Activated gamma-delta T cell treated with Interleukin-2 at 50 U/mL for 16 hours (primary cell): ENCODE measurements at places on chromosomes 2 and 18.

- no peak for DNase-seq
Observed at GRCh38 chr2:81523344-81523743, 1218.8 kb upstream of the LRRTM1 start.

GRCh38 chr18:62585274-62586150, 62.7 kb downstream of the ZCCHC2 start:
- DNase-seq = no peak

DNA sequence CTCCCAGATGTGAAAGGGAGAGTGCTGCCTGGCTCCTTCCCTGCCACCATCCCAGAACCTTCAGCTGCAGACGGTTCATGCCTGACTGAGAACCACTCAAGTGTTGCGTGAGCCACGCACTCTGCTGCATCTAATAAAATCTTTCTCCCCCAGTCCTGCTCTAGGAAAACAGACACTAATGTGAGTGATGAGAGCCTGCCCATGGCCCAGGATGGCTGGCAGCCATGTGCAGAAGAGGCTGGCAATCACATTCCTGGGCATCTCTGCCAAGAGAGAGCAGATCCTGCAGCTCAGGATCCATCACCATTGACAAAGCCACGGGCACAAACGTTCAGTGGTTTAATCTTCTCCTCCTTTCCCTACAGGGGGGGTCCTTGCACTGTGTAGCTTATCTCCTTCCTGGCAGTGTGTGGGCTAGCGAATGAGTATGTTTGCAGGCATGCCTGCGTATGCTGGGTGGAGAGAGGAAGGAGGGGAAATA, 477.5 kb downstream of the SLC4A3 start:
- DNase-seq = no peak

- DNase-seq = no peak
Observed at GRCh38 chr2:118375907-118376485, 287.7 kb downstream of the INSIG2 start.

DNA sequence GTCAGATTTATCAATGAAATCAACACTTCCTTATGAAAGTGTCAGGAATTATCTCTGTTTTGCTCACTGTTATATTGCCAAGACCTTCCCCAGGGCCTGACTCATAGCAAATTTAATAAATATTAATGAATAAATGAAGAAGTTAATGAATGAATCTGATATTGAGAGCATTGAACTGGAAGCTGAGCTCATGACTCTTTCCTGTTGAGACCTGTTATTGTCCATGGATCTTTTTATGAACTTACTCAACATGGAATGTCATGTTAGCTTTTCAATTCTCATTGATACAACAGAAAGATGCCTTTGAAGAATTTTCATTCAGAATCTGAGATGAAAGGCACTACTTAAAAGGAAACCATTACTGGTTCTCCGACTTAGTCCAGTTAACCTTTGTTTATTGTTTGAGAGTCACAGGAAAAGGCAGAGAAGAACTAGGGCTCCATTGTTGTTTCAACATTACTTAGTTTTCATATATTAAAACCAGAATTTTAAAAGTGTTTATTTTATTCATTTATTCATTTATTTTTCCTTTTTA, 90.4 kb upstream of the UNC80 start:
- DNase-seq = no peak

DNA sequence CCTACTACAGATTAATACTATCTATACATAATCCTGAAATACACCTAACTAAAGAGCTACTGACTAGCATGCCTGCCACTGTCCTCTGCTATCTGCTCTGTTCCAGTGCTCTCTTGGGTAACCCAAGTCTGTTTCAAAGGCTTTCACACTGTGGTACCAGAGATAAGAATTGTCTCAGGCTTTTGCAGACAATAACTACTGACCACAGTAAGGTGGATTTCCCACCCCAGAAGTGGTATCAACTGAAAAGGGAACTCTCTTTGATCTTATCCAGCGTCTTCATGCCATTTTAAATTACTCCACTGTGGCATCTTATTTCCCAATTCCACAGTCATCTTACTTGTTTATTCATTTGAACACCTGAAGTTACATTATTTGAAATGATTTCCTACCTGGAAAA, 190.2 kb downstream of the IKZF2 start:
- DNase-seq = no peak

- DNase-seq = no peak
Observed at GRCh38 chr2:128502638-128503246, 184.1 kb upstream of the HS6ST1 start.

DNA sequence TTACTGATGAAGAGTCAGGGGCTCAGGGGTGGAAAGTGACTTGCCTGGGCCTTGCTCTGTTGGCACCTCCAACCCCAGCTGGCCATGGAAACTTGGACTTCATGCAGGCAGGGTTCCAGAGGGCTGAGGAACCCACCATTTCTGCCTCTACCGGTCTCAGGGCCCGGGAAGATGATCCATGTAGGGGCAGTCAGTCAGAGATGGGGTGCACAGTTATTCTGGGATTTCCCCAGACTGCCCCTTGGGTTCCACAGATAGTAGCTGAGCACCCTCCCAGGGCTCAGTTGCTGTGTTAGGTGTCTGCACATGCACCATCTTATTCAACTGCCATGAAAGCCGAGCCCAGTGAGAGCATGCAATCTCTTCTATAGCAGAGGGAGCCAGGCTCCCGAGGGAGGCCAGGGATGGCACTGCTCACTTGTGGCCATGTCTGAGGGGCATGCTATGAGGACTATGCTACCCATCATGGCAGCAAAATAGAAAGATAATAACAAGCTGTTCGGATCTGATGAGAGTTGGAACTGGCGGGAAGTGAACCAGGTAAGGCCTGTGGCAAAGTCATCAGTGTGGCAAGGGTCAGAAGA, 37.3 kb downstream of the RHOB start:
- DNase-seq = no peak

- DNase-seq = peak; percentile 44
Observed at GRCh38 chr2:126655500-126656430, at the start of gene GYPC. Gene GYPC (plus strand): TSS chr2:126656158. CDS start chr2:126656264, 106 bp downstream.
